Uterus (tissue), 4 donors: ENCODE measurements at places on chromosomes 4 and X.

DNA sequence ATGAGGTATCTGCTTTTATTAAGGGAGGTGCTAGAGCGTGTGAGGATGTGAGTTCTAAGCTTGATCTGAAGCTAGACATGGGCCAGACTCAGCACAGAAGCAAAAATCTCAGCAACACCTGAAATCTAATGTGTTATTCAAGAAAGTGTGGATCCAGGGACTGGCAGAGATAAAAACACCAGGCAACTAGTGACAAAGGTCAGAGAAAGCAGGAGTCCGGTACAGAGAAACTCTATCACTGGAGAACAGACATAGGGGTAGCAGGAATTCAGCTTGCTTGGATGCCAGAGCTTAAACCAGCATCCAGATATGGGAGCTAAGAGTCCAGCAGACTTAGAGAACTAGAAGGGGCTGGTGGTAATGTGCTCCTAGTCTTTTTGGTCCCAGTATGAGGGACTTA lies 34.0 kb downstream of the VCX start:
- no peak for DNase-seq

- no peak for DNase-seq
These were observed 3.5 kb upstream of the SLIT2 start for GRCh38 chr4:20248155-20248558.

DNA sequence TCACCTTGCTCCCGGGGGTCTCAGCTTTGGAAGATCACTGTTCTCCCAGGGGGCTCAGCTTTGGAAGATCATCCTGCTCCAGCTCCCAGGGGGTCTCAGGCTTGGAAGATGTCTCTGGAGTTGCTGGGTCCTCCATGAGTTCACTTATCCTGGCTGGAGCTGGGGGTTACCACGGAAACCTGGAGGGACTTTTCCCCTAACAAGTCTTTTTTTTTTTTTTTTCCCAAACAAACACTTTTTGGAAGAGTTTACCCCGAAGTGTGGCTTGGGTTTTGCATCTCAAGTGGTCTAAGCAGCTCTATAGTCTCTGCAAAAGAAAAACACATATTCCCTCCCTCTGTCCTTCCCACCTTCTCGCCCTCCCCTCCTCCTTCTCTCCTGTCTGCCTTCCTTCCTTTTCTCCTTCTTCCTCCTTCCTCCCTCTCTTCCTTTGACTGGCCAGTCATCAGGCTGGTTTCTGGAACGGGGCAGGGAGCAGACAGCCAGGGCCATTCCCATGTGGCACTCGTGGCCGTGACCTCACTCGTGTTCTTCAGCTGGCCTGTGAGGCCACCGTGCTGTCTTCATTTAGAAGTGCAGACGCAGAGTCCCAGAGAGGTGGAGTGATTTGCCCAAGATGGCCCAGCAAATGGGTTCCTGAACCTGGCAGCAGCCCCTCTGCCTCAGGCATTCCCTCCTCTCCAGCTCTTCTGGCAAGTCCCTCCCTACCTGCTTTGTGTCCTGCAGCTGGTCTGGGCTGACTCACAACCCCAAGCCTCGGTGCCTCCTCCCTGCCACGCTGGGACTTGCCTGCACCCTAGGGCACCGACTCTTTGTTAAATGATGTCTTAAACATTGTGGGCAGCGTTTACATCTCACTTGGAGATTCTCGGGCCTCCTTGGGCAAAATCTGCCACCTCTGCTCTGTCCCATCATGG lies 25.9 kb upstream of the HMX1 start:
- DNase-seq, result no peak

- no peak for DNase-seq
These were observed 1330.6 kb upstream of the ADGRL3 start for GRCh38 chr4:59869559-59869958.

- DNase-seq, result no peak
These were observed 173.6 kb downstream of the HHIP start for GRCh38 chr4:144819591-144819990.

GRCh38 chrX:11470250-11470974 lies 177.2 kb downstream of the AMELX start:
- DNase-seq, result no peak
